ENCODE measurements at places on chromosomes 5 and 9.
A peak's percentile ranks its signal among the peaks of the same experiment; 100 is the strongest.

DNA sequence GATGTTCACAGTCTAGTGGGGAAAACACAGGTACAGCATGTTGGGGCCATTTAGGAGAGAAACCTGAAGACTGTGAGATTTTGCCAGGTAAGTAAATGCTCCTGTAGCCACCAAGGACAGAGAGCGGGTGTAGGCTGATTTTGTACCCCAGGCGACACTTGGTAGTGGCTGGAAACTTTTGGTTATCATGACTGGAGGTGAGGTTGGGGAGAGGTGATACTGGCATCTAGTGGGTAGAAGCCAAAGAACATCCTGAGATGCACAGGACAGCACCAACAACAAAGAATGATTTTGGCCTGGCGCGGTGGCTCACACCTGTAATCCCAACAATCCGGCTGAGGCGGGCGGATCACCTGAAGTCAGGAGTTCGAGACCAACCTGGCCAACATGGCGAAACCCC lies 38.8 kb upstream of the PWWP2A start:
- DNase-seq = no peak

DNA sequence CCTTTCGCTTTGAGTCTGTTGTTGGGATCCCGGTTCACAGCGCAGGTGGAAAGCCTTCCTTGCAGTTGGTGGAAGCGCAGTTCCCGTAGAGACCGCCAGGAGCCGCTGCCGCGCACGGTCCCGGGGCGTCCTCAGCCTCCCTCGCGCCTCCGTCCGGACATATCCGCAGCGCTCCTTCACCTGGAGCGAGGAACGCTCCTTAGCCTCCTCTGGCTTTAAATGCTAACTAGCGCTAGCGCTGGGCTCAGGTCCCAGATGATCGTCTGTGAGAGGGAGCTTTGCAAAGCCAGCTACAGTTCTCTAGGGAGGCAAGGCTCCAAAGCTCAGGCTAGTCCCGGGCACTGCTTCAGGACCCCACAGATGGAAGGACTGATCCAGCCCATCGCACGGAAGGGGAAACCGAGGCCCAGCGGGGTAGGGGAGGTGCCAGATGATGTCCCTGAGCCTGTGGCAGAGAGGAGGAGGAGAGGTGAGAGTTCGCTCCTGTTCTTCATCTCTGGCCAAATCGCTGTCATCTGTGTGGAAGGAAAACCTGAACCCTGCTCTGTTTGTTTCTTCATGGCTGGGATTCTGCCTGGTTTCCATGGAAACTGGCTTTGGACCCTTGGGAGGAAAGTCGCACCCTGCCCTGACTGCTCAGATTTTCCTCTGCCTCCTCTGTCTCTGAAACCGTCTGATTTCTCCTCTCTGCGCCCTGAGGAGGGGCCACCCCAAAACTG lies 31.4 kb downstream of the COL15A1 start:
- DNase-seq = peak; percentile 64

DNA sequence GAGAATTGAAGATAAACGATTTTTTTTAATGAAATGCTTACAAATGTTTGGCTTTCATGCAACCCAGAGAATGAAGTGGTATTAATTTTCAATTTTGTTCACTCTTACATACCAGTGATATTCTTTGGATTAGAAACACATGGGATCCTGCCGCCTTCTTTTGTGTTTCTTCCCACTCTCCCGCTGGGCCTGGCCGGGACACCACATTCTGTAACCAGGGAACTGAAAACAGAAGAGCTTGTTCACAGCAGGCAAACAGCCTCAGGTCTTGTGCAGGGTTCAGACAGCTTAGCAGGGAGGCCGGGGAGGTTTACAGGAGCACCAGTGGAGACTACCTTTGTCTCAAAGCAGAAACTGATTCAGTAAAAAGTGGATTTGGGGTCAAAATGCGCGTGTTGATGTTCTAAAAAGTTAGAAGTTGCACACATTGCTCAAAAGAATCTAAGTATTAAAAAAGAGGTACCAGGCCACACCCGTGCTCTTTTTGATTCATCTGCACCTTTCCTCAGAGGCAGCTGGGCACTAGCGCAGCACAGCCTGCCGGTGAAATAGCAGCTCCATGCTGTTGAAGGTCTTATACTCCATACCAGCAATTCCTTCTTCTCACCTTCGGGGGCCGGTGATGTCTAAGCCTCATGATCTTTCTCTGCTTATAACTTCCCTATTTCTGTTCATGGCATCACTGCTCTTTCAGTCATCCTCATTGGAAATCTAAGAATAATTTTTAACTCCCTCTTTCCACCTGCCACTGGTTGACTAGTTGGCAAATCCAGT lies 67.1 kb downstream of the GRAMD2B start:
- DNase-seq = no peak

DNA sequence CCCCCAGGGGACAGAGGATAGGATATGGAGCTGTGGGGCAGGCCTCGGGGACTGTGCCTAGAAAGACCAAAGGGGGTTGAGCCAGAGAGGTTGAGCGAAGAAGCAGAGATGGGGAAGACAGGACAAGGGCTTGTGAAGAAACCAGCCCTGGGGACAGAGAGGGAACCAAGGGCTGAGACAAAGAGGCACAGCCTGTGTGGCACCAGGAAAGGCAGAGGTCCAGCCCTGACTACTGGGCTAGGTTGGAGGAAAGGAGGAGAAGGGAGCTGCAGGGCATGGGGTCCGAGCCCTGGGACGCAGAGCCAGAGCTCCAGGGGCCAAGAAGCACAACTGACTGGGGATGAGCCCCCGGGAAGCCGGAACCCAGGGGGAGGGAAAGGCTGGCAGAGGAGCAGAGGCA lies 9.2 kb downstream of the REEP2 start:
- no peak for DNase-seq

DNA sequence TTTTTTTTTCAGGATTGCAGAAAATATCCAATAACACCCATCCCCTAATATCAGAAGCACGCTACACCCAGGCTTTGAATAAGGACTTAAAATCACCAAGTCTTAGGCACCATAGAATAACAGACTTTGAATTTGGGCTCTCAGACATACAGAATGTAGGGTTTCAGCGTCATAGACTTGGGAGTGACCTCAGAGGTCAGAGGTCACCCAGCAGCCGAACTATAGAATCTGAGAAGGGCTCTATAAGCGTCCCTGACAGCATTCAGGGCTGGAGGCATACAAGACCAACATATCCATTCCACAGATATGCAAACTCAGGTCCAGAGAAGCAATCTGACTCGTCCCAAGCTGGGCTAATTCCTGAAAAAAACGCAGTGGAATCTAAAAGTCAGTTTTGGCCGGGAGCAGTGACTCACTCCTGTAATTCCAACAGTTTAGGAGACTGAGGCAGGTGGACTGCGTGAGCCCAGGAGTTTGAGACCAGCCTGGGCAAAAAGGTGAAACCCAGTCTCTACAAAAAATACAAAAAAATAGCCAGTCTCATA lies 34.7 kb downstream of the SLC6A7 start:
- DNase-seq = no peak

- no peak for DNase-seq
These were observed 26.7 kb upstream of the SUSD3 start for GRCh38 chr9:93031629-93032430.

- DNase-seq = no peak
These were observed 92.1 kb downstream of the ZCCHC7 start for GRCh38 chr9:37212435-37212834.

- no peak for DNase-seq
These were observed 395.7 kb downstream of the TMEM161B start for GRCh38 chr5:87872986-87873385.

GRCh38 chr5:107916731-107917725 lies 246.3 kb upstream of the EFNA5 start:
- no peak for DNase-seq

- no peak for DNase-seq
These were observed 199.4 kb upstream of the SLC24A2 start for GRCh38 chr9:19988281-19988680.

DNA sequence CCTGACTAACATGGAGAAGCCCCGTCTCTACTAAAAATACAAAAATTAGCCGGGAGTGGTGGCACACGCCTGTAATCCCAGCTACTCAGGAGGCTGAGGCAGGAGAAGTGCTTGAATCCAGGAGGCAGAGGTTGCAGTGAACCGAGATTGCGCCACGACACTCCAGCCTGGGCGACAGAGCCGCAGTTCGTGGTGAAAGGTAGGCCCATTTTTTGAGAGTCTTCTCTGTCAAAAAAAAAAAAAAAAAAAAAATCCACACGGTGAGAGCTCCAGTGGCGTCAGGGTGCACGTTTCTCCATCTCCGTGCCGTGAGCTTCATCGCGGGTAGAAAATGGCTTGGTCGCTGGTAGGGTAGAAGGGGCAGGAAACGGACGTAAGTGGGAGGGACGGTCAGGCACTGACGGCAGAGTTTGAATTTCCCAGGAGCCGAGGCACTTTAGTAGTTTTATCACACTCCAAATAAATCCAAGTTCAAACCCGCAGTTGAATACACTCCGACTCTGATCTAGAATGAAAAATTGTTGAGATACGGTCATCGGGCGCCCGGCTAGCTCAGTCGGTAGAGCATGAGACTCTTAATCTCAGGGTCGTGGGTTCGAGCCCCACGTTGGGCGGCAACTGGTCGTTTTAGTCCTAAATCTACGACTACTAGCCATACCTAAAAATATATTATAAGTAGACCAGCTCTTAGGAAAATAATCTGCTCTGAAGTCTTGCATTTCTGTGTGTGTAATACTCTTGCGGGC lies 2.4 kb upstream of the TRIM7 start:
- no peak for DNase-seq

DNA sequence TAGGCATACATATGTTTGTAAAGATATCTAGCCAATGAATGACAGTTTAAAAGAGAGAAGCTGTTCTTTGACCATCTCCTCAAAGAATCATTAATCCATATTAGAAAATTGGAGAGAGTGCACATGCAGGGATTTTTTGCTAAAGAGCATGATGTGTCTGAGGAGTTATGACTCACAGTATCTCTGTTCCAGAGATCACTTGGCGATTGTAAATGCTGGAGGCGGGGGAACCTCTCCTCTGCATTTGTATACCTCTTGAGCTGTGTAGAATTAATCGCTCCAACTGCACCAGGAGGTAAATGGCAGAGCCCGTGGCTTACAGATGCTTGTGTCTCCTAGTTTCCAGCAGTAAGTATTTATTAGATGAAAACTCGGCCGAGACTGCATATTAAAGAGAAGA lies 3.6 kb upstream of the SPATA31D1 start:
- DNase-seq = no peak

GRCh38 chr9:20325008-20325407 lies 297.3 kb downstream of the MLLT3 start:
- no peak for DNase-seq

DNA sequence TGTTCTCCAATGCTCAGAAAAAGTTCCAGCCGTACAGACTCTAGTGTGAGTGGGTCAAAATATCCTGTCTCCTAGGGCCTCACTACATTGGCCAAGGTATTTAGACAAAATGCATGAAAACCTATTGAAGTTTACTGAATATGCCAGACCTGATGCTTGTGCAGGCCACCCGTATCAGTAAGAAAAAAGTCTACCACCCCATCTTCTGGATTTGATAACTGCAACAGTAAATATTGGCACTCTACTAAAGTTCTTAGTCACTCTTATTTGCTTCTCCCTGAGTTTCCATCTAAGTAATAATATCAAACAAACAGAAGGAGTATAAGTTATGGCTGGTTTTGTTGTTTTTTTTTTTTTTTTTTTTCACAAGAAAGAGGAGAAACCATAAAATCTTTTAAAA lies 627.7 kb upstream of the KLF4 start:
- DNase-seq = no peak

DNA sequence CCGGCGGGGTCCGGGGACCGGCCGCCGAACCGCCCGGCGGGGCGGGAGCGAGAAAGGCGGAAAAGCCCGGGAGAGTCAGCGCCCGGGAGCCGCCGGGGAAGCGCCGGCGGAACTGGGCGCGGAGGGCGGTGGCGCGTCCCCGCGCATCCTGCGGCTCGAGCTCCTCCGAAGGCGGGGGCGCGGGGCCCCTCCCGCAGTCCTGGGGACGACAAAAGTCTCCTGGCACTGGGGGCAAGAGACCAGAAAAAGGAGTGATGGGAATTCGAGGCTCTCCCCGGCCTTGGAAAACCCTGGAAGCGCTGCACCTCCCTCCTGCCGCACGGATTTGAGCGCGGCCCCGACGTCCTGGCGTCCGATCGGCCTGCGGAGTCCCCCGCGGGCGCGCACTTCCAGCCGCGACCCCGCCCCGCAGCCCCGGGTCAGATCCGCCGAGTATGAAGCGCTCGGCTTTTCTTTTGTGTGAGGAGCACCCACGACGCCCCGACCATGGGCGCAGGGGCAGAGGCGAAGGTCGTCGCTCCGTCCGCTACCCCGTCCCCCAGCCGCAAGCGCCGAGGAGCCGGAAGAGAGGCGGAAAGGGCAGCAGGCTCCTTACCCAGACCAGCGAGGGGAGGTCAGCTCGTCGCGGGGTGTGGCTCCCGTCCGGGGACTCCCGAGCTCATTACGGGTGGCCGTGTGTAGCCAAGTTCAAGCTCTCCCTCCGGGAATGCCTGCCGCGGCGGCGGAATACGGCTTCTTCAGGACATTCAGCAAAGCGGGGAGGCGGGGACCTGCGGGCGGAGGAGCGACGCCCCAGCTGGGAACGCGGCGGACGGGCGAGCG lies at the start of gene EPB41L4A:
Gene EPB41L4A (minus strand): TSS at position 114 of the 822 bp plus-strand sequence. CDS start 238 bp downstream, outside the sequence.
- DNase-seq = peak; percentile 47

- no peak for DNase-seq
These were observed 1.5 kb downstream of the SV2C start for GRCh38 chr5:76084496-76085242.

- DNase-seq = no peak
These were observed 2.2 kb downstream of the ZSWIM6 start for GRCh38 chr5:61333954-61334867.

GRCh38 chr9:80787636-80788035 lies 901.7 kb downstream of the TLE1 start:
- peak; percentile 10 for DNase-seq

DNA sequence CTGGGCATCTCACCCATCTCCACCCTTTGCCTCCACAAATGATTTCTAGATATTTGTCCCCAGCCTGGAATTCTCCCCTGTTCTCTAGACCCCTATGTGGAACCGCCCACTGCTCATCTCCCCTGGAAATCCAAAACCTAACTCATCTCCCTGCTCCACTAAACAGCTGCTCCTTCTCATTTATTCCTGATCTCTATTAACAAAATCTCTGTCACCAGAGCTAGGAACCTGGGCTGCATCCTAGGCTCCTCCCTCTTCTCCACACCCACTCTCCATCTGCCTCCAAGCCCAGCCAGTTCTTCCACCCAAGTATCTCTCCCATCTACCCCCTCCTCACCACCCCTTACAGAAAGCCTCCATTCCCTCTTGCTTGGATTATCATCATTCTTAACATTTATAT lies 24.0 kb upstream of the SYNPO start:
- no peak for DNase-seq

GRCh38 chr9:1254071-1254470 lies 203.9 kb downstream of the DMRT2 start:
- DNase-seq = no peak

GRCh38 chr5:9437741-9438240 lies 108.1 kb downstream of the SEMA5A start:
- DNase-seq = no peak

DNA sequence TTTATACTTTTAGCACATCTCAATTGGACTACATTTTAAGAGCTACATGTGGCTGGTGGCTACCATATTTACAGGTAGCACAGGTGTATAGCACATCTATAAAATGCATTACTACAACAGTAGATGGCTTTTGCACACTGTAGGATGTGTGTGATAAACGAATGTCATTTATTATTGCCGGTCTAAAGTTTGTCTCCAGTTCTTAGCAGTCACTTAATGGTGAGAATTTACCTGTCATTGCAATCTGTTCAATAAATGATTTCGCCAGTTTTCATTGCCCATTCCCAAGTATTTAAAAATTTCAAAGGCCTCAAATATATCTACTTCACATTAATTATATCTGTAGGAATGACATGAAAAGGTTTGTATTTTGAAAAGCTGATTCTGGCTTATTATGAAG lies 15.9 kb downstream of the SCAMP1 start:
- no peak for DNase-seq

All from NCI-H2029 (cell line).